ENCODE measurements at places on chromosomes 13 and 19.

DNA sequence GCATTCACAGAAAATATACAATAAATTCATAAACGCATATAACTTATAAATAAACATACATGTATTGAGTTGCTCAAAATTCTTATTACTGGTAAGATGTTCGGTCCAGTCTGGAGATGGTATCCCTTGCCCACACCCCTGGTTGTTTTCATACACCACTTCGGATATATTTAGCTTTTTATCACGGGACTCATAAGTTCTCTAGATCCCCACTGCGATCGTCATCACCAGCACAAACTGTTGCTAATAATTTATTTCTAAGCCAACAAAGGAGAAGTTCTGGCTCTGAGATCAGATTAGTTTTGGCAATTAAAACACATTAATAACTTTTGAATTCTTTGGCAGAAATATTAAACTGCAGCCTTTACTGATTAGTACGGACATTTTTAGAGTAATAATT, 23.0 kb upstream of the SGCG start:
- DNase-seq, result no peak

GRCh38 chr19:41565379-41565720, 10.6 kb upstream of the CEACAM21 start:
- no peak for DNase-seq

- DNase-seq, result no peak
These were observed 694.4 kb upstream of the PCDH20 start for GRCh38 chr13:62110079-62110478.

DNA sequence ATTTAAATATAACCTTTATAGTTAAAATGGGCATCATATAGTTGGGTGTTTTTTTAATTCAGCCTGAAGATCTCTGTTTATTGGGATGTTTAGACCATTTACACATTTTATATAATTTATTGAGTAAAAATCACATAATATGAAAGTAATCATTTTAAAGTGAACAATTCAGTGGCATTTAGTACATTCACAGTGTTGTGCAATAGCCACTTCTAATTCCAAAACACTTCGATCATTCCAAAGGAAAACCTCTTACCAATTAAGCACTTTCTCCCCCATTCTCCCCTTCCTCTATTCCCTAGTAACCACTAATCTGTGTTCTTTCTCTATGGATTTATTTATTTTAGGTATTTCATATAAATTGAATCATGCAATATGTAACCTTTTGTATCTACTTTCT, 30.2 kb downstream of the ZNF527 start:
- no peak for DNase-seq

GRCh38 chr19:32916969-32917615, 47.5 kb upstream of the SLC7A9 start:
- DNase-seq, result no peak

DNA sequence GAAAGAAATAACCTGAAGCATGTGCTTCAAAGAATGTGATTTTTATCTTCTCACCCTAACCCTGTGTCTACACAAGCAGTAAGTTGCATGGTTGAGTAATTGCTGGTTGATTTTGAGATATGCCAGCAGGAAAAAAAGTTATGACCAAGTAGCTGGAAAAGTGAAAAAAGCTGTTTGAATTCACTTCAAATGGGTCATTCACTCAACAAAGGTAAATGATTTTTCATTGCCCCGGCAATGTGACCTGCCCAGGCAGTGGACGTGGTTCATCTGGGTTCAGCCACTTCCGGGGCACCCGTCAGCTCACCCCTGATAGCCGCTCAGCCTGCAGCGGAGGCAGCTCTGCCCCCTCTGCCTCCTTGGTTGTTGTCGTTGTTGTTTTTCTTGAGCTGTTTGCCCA, 18.5 kb downstream of the TNFRSF19 start:
- no peak for DNase-seq

- DNase-seq, result no peak
These were observed 1.1 kb downstream of the ZNF566 start for GRCh38 chr19:36488118-36488845.

DNA sequence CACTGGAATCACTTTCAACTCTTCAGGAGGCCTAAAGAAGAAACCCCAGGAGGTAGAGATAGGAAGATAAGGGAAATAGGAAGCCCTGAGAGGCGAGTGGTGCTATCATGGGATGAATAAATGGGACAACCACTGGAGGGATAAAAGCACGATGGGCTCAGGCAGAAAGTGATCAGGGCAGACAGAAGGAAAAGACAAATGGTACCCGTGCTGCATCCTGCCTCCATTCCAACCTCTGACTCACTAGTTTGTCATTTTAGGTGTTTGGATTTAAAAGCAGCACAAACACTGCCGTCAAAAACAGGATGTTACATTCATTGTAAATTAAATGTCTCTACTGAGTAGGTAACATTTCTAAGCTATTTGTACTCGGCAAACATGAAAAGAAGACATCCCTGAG, 314.3 kb upstream of the HTR2A start:
- DNase-seq, result no peak

- peak; percentile 79 for DNase-seq
These were observed 25.3 kb upstream of the OR10H2 start for GRCh38 chr19:15702534-15702930.

- no peak for DNase-seq
These were observed 855 bp downstream of the UNC13A start for GRCh38 chr19:17687141-17687856.

- peak; percentile 53 for DNase-seq
These were observed 16.6 kb downstream of the DDX39A start for GRCh38 chr19:14402332-14403144.

GRCh38 chr19:43872547-43873336, 45.6 kb downstream of the ZNF283 start:
- no peak for DNase-seq

DNA sequence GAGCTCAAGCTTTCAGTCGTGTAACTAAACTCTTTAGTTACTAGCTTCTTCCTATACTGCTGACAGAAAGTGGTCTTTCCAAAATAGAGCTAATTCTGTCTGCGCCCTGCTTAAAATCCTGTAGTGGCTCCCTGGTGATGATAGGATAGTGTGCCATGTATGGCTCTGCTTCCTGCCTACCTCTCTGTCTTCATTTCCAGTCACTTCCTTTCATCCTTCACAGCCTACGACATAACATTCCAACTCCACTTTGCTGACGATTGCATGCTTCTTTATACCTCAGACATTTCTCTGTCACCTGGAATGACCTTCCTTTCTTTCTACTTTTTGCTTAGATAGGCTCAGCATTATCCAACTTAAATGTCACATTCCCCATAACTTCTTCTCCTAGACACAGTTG, 190.8 kb downstream of the MAB21L1 start:
- no peak for DNase-seq
